Motor neuron (in vitro differentiated cells): ENCODE measurements at places on chromosomes 2 and 18.
A peak's percentile ranks its signal among the peaks of the same experiment; 100 is the strongest.

- ATAC-seq, result no peak
Observed at GRCh38 chr2:235877275-235877802, 290.8 kb downstream of the GBX2 start.

DNA sequence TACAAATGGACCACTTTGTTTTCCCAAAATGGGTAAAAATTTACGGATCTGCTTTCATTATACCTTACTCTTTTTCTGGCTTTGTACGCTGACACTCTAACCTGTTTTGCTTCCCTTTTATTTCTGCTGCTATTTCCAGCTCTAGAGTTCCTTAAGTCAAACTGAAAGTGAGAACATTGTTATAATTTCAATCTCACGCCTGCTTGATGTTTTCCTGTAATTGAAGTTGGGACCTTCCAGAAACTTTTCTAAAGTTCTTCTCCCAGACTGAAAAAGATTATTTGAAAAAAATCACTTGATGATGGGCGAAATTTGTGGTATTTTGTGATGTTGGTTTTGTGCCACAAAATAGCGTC lies 1.8 kb downstream of the GLS start:
- no peak for ATAC-seq

DNA sequence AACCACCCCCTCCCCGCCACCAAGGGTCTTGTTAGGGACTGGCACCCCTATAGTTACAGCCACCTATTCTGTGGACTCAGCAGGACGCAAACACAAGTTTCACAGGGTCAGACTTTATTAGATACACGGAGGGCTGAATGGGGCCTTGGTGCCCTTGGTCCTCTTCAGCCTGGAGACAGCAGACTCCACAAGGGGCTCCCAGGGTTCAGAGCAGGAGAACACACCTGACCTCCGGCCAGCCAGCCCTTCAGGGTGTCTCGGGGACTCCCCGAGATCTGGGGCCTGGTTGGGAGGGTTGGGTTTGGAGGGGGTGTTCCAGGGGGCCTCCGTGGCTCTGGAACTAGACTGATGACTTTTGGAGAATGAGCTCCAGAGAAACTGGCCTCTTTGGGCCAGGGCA lies 2.3 kb upstream of the PREB start:
- ATAC-seq, result no peak

DNA sequence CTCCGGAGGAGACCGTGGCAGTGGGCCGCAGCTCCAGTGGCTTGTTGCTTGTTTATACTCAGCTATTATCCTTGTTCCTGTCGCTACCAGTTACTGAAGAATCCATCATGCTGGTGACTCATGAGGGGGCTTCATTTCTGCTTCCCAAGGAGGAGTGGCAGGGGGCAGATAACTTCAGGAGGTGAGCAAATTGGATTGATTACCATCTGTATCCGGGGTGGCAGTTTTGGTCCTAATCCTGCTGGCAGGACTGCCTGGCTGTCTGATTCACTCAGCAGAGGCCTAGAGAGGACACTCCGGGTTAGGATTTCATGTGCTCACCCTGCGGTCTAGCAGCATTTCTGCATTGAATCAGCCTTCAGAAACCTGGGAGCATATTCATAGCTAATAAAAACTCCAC lies 230.0 kb downstream of the ACTR3 start:
- ATAC-seq, result peak; percentile 92

DNA sequence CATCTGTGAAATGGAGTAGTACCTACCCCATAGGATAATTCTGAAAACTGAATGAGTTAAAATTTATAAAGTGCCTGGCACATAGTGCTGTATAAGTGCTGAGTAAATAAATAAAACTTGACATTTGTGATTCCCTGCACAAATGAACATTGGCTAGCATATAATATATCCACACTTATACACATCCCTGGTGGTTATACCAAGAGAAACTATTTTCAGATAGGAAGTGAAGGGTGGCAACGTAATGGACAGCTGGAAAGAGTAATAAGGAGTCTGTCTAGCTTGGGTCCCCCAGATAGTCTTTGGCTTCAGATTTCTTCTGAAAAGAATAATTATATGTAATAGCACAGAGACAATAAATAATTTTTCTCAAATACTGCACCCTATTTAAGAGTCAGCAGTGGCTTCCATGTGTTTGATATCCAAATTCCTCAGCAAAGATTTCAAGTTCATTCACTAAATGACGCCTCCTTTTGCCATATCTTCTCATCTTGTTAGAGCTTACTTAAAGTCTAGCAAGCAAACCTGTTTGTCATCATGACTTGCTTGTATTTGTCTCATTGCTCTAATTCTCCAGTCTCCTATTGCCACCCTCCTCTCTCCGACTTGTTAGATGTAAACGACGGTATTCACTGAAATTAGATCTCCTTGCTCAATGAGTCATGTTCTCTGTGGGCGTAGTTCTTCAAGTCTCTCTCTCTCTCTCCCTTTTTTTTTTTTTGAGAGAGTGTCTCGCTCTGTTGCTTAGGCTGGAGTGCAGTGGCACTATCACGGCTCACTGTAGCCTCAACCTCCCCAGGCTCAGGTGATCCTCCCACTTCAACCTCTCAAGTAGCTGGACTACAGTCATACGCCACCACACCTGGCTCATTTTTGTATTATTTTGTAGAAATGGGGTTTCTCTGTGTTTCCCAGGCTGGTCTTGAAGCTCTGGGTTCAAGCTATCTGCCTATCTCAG lies 8.7 kb upstream of the ADGRF3 start:
- ATAC-seq, result peak; percentile 98

DNA sequence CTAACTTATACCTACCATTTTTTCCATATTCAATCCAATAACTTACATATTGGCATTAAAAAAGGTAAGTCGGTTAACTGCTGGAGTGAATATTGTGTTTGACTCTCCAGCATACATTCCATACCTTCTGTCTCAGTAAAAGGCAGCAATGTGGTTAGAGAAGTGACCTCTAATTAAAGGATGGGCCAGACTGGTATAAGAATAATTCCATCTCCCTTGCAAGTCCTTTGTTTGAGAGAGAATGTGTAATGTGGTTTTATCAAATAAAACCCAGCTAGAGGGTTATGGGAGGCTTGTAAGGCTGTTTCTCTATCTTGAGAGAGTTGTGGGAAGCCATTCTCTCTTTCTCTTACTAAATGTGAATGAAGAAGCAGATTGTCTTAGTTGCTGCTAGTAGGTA lies 289.3 kb upstream of the TCF4 start:
- ATAC-seq, result no peak

- no peak for ATAC-seq
Observed at GRCh38 chr2:54047091-54047490, 68.3 kb upstream of the ACYP2 start.

DNA sequence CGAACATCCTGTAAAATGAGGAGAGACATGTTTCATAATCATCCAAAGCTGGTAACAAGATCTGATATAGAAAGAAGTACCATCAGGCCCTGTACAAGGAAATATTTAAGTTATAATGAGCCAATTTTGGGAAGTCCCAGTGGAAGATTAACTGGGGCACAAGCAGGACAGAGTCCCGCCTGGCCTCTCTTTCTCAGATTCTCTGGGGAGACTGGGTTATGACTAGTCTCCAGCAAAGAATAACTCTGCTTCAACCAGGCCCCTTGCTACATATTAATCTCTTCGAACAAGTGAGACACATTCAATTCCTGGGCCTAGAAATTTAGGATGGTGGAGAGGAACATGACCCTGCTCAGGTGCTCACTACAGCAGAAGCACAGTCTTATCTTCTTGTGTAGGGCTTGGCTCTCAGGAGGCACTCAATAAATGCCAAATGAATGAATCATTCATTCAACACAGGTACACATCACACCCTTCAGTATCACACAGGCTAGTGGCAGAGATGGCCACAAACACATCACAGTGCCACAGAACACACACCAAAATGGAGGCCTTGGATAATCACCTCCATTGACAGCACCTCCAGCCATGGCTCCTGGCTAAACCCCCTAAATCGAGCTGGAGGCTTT lies 46.4 kb upstream of the RNF152 start:
- ATAC-seq, result no peak

GRCh38 chr18:62781262-62781661 lies 65.9 kb downstream of the PHLPP1 start:
- ATAC-seq, result no peak

DNA sequence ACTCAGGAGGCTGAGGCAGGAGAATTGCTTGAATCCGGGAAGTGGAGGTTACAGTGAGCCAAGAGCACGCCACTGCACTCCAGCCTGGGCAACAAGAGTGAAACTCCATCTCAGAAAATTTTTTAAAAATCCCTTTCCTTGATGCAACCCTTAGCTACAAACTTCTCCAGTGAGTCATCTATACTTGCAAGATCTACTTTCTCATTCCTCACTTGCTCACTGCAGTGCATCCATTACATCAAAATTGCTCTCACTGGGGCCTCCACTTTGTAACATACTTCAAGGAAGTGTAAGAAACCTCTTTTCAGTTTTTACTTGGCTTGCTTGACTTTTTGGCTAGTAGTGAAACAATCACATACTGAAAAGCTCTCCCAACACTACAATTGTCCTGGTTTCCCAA lies 65.3 kb downstream of the REEP1 start:
- ATAC-seq, result no peak

DNA sequence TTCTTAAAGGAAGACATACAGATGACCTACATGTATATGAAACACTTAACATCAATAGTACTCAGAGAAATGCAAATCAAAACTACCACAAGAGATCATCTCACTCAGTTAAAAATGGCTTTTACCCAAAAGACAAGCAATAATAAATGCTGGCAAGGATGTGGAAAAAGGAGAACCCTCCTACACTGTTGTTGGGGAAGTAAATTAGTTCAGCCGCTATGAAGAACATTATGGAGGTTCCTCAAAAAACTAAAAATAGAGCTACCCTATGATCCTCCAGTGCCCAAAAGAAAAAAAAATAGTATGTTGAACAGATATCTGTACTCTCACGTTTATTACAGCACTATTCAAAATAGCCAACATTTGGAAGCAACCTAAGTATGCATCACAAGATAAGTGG lies 1579.4 kb upstream of the TMEFF2 start:
- ATAC-seq, result no peak

GRCh38 chr2:37671816-37672103 lies 318 bp upstream of the CDC42EP3 start:
- ATAC-seq, result no peak

DNA sequence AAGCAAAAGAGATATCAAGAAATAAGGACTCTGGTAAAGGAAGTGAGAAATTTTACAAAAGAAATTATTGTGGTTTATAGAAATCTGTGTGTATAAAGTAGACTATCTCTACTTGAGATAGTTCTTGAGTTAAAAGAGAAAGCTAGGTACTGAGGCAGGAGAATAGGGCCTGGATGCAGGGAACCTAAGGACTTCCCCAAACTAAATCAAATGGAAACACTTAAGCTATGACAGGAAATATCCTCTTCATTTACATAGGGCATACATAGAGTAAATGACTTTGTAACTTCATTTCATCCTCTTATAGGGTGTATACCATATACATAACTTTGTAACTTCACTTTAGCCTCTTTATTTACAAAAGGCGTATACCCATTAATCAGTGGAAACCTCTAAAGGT lies 219.2 kb upstream of the RGPD4 start:
- ATAC-seq, result peak; percentile 78

DNA sequence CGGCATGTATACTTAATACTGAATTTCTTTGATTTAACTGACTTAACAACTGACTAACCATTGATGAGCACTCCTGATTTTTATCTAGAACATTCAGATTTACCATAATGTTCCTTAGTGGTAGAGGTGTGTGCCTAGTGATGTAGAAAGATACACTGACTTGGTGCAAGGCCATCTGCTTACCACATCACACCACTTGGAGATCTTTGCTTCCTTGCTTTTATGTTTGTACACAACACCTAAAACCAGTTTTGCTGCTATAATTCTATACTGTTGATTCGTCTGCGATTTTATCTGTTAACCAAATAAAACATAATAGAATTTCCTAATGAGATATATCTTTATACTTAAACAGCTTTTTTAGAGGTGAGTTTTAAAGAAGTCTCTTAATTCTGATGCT lies 3.9 kb upstream of the FARP2 start:
- ATAC-seq, result no peak

DNA sequence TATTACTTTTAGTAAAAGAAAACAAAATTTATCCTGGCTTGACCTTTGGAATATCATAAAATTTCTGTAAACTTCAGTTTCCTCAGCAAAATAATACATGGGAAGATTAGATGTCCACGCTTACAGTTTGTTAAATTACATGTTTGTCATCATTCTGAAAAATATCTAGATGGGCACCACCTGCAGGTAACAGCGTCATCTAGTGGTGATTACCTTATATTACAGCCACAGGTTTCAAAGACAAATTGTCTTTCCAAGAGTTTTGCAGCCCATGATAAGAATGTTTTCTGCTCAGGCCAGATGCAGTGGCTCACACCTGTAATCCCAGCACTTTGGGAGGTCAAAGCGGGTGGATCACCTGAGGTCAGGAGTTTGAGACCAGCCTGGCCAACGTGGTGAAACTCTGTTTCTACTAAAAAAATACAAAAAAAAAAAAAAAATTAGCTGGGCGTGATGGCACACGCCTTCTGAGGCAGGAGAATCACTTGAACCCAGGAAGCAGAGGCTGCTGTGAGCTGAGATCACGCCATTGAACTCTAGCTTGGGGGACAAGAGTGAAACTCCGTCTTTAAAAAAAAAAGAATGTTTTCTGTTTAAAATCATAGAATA lies 96.3 kb upstream of the RASGRP3 start:
- no peak for ATAC-seq

DNA sequence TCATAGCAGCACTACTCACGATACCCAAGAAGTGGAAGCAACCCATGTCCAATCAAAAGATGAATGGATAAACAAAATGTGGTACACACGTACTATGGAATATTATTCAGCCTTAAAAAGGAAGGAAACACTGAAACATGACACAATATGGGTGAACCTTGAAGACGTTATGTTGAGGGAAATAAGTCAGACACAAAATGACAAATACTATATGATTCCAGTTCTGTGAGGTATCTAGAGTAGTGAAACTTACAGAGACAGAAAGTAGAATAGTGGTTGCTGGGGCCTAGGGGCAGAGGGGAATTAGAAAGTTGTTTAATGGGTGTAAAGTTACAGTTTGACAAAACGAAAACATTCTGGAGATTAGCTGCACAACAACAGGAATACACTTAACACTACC lies 24.7 kb downstream of the TLK1 start:
- ATAC-seq, result no peak

GRCh38 chr2:44596537-44597320 lies 235.0 kb downstream of the CAMKMT start:
- ATAC-seq, result peak; percentile 85
